ENCODE measurements at places on chromosomes 1 and 21.

DNA sequence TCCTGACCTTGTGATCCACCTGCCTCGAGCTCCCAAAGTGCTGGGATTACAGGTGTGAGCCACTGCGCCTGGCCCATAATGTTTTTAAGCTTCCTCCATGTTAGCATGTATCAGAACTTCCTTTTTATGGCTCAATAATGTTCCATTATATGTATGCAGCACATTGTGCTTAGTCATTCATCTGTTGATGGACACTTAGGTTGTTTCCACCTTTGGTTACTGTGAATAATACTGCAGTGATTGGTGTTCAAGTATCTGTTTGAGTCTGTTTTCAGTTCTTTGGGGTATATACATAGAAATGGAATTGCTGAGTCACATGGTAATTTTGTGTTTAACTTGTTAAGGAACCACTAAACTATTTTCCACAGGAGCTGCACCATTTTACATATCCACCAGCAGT, 17.7 kb downstream of the CMPK1 start:
- no peak for DNase-seq

- DNase-seq, result no peak
Measured at GRCh38 chr1:55695151-55695550, 480.0 kb upstream of the USP24 start.

DNA sequence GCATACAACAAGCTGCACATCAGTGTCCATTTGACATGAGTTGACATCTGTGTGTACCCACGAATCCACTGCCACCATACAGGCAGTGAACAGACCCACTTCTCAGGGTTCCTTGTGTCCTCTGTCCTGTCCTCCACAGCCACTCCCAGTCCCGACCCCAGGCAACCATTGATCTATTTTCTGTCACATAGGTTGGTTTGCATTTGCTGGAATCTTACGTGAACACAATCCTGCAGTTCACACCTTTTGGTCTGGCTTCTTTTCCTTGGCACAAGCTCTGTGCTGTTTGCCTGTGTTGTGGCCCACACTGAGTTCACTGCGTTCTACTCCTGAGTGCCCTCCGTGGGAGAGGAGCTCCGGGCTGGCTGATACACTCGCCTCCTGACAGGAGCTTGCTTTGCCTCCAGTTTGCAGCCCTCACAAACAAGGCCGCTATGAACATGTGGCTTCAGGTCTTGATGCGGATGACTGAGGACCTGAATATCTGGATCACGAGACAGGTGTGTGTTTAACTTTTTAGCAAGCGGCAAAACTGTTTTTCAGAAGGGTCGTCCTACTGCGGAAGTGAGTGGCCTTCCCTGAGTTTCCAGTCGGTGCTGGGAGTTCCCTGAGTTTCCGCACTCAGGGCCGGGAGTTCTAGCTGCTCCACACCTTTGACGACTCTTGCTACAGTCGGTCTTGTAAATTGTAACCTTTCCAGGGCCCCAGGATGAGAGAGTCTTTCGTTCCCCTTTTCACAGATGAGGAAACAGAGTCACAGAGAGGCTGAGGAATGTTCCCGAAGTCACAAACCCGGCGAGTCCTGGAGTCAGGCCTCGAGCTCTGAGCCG, 13.0 kb upstream of the COL18A1 start:
- no peak for DNase-seq

GRCh38 chr1:59156051-59156450, 140.8 kb upstream of the FGGY start:
- no peak for DNase-seq

DNA sequence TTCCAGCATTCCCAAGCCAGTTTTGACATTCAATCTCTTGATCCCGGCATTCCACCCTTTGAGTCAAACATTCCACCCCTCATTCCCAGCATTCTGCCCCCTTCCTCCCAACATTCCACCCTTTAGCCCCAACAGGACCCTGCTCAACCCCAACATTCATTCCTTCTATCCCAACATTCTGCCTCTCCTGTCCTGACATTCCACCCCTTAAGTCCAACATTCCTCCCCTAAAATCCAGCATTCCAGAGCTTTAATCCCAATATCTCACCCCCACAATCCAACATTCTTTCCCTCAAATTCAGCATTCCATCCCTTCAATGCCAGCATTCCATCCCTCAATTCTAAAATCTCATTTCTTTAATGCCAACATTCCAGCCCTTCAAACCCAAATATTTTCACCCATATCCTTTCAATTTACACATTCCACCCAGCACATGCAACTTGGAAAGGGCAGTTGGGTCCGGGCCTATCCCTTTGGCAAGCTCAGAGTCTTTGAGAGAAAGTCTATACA, 22.9 kb downstream of the DDX20 start:
- DNase-seq, result no peak

- no peak for DNase-seq
Measured at GRCh38 chr1:203492748-203493130, 1.2 kb upstream of the OPTC start.

- no peak for DNase-seq
Measured at GRCh38 chr1:45508295-45509151, 8.4 kb downstream of the MMACHC start.

DNA sequence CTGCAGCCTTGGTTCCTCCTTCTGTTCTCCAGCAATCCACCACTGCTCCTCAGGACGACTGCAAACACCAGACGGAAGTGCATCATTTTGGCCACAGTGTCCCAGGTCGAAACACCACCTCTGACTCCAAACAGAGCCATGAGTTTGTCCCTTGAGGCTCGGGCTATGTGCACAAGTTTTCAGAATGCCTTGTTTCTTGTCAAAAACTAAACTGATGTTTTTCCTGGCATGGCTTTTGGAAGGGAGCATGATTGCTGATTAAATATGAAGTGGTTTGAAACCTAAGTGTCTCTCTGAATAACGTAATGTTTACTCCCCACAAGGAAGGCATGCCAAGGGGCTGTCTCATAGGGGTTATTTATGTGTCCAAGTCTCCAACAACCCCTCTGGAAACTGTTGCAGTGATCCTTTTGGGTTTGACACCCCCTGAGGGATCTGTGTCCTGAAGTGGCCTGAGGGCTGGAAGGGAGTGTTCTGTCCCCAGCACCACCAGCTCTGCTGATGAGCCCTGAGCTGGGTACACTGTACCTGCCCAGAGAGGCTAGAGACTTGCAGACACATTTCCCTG, 132.7 kb downstream of the PLPP3 start:
- no peak for DNase-seq

GRCh38 chr1:87888446-87888845, 559.8 kb downstream of the LMO4 start:
- DNase-seq, result peak; percentile 77

DNA sequence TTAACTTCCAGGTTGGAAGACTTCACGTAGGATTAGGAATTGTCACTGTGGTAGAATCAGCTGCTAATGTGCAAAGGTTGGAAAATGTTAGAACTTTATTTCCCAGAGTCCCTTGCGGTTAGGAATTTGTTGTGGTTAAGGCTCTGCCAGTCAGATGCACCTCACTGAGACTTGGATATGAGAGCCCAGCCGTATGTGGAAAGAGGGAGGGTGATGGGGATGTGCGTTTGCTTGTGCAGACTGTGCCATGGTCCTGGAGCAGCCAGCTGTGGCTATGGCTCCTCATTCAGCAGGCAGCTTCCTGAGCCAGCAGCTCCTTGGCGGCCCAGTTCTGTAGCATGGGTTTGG, 12.5 kb downstream of the S100A10 start:
- no peak for DNase-seq

GRCh38 chr1:170872663-170873062, 62.7 kb upstream of the MROH9 start:
- no peak for DNase-seq

- DNase-seq, result no peak
Measured at GRCh38 chr21:45326169-45326851, 38.6 kb upstream of the POFUT2 start.

DNA sequence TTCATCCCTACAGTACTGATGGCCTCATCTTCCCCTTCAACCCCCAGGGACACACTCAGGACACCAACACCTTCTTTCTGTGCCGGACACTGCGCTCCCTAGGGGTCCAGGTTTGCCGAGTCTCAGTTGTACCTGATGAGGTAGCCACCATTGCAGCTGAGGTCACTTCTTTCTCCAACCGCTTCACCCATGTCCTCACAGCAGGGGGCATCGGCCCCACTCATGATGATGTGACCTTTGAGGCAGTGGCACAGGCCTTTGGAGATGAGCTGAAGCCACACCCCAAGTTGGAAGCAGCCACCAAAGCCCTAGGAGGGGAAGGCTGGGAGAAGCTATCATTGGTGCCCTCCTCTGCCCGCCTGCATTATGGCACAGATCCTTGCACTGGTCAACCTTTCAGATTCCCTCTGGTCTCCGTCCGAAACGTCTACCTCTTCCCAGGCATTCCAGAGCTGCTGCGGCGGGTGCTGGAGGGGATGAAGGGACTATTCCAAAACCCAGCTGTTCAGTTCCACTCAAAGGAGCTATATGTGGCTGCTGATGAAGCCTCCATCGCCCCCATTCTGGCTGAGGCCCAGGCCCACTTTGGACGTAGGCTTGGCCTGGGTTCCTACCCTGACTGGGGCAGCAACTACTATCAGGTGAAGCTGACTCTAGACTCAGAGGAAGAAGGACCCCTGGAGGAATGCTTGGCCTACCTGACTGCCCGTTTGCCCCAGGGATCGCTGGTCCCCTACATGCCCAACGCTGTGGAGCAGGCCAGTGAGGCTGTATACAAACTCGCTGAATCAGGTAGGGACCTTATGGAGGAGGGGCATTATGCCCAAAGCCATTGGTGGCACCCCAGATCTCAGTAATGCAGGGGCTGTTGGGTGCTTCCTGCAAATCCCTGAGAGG, 5.1 kb upstream of the LENEP start:
- no peak for DNase-seq

DNA sequence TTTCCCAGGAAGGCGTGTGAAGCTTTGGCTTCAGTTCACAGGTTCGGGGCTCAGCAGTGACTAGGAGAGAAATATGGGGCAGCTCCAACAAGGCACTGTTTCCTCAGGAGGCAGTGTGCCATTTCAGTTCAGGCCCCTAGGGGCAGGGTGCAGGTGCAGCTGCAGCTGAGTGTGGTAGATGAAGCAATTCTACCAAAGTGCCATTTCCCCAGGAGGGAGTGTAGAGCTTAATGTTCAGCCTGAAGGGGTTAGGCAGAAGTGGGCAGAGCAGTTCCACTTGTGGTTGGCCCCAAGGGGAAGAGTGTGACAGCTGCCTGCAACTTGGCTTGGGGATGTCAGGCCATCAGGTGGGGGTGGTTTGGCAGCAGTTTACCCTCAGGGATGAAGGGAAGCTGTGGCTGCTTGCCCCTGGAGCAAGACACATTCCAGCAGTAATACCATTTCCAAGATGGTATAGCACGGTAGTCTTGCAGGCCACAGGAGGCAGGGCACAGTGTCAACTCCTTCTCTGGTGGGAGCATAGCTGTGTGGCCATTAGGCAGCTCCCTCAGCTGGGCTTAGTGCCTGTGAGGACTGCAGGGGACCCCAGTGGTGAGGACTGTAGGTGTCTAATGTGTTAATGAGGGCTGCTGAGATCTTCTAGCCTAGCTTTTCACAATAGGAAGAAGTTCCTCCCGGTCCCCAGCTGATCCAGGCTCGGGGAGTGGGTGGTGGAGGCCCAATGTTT, 34.7 kb downstream of the RGSL1 start:
- no peak for DNase-seq

- no peak for DNase-seq
Measured at GRCh38 chr21:14616380-14617039, 70.4 kb upstream of the SAMSN1 start.

DNA sequence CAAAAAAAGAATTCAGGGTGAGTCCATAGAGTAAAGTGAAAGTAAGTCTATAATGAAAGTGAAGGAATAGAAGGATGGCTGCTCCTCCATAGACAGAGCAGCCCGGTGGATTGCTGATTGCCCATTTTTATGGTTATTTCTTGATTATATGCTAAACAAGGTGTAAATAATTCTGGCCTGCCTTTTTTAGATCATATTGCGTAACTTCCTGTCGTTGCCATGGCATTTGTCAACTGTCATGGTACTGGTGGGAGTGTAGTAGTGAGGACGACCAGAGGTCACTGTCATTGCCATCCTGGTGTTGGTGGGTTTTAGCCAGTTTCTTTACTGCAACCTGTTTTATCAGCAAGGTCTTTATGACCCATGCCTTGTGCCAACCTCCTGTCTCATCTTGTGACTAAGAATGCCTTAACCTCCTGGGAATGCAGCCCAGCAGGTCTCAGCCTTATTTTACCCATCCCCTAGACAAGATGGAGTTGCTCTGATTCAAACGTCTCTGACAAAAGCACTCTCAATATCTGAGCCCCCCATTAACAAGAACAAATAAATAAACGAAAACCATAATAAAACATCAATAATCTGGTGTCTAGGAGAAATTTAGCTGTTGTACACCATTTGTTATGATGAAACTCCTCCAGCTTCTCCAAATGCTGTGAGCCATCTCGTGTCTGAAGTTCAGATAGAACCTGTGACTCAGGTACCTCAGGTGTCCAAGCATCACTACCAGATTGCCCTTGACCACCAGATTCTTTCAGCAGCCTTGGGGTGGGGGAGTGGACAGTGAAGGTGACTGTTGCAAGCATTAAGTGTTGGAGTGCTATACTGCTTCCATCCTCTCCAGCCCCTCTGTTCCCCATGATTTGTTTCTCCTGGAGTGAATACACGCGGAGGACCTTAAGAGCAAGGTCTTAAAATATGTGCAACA, 36.0 kb downstream of the EBNA1BP2 start:
- no peak for DNase-seq

GRCh38 chr1:114062477-114063099, 83.3 kb downstream of the OLFML3 start:
- DNase-seq, result no peak

GRCh38 chr21:38945545-38946245, 140.0 kb downstream of the ETS2 start:
- no peak for DNase-seq

DNA sequence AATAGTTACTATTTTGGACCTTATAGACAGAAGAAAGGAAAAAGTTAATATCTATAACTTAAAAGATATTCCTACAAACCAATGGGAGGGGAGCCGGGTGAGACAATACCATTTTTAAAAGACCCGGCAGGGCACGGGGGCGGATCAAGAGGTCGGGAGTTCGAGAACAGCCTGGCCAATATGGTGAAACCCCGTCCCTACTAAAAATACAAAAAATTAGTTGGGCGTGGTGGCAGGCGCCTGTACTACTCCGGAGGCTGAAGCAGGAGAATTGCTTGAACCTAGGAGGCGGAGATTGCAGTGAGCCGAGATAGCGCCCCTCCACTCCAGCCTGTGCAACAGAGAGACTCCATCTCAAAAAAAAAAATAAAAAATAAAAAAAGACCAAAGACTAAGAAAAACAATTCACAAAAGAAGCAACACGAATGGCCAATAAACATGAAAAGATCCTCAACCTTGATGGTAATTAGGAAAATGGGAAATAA, 1.2 kb upstream of the PSMB2 start:
- peak; percentile 4 for DNase-seq

GRCh38 chr1:209823143-209824041, 4.4 kb upstream of the UTP25 start:
- DNase-seq, result peak; percentile 53

- DNase-seq, result no peak
Measured at GRCh38 chr1:185541871-185542301, 192.3 kb upstream of the HMCN1 start.

- no peak for DNase-seq
Measured at GRCh38 chr1:2943686-2944260, 77.5 kb upstream of the ACTRT2 start.

- no peak for DNase-seq
Measured at GRCh38 chr1:179323436-179323835, 29.8 kb downstream of the SOAT1 start.

All from LoVo (cell line).